ENCODE measurements at places on chromosomes 5 and 9.

DNA sequence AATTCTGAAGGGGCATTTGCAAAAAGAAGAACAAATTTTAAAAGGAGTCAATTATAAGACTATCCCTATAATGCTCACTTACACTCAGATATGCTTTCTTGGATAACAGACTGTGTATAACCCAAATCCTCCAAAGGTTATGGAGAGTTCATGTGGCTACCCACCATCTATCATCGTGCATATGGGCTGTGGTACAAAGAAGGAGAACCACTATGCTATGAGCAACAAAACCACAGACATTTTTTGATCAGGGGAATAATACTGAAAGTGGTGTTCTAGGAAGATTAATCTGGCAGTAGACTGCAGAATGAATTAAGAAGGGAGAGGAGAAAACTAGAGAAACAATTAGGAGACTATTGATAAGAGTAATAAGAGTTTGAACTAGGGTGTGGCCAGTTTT is 16.8 kb downstream of the NR3C1 start:
- DNase-seq: no peak

GRCh38 chr9:134738869-134739659 is 97.5 kb downstream of the COL5A1 start:
- DNase-seq: no peak

GRCh38 chr9:128568470-128569078 is 16.2 kb downstream of the SPTAN1 start:
- no peak for DNase-seq

DNA sequence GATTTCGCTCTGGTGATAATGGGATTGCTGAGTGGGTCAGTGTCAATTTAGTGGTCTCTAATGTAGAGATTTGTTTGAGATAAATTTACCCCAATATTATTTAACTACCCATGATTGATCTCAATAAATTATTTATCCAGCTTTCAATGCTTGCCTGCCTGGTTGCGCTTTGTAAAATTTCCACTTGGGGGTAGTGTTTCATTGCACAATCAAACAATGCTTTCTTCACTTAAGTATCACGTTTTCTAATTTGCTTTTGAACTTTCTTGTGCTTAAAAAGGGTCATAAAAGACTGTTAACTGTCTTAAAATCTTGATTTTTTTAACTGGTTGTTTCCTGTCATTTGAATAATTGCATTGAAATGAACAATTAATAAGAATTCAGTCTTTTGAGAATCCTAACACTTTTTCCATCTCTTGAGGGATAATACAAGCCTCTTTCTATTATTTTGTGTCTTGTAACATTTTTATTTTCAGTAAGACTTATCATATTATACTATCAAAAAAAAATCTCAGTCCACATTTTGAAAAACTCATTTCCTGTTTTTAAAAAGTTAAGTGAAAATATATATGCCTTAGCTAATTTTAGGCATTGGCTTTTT is 18.7 kb downstream of the HSD17B4 start:
- DNase-seq: no peak

- DNase-seq: no peak
Measured at GRCh38 chr5:43634621-43635020, 31.6 kb downstream of the NNT start.

- DNase-seq: no peak
Measured at GRCh38 chr9:83274787-83275186, 211.8 kb upstream of the RASEF start.

DNA sequence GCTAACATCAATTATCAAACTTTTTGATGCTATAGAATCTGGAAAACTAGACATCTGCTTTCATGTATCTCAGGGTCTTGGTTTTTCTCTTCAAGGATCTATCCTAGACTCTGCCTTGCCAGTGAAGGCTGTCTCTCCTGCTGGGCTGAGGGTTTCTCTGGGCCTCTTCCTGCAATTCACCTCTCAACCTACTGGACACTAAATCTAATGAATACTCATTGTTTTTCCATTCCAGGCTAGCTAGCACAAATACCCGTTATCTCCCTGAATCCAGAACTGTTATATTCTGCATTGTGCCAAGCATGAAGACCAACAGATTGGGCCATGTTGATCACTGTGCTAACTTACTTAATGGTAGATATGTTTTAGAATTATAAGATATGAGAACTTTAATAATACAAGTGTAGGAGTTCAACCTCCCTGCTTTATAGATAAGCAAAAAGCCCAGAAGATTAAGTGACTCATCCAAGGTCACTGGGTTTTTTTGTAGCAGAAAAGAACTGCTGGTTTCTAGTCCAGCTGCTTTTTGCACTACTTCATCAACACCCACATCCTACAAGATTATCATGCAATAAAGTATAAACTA is 56.5 kb upstream of the RNF38 start:
- no peak for DNase-seq

GRCh38 chr5:127609011-127609410 is 39.9 kb upstream of the CTXN3 start:
- DNase-seq: no peak

DNA sequence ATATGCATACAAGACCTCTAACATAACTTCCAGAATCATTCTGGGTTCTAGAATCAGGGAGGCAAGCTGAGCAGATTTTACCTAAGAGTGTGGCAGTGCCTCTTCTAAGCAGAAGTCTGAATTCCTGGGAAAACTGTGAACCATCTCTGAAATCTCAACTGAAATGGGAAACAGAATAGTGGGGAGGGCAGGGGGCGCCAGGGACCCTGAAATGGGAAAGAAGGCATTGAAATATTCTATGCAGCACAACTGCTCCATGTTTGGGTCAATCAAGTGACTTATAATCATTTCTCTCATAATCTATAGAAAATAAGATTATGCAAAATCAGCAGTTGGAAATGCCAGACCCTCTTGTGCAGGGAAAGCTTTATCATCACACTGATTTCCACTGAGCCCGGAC is 156.1 kb downstream of the EBF1 start:
- DNase-seq: no peak

DNA sequence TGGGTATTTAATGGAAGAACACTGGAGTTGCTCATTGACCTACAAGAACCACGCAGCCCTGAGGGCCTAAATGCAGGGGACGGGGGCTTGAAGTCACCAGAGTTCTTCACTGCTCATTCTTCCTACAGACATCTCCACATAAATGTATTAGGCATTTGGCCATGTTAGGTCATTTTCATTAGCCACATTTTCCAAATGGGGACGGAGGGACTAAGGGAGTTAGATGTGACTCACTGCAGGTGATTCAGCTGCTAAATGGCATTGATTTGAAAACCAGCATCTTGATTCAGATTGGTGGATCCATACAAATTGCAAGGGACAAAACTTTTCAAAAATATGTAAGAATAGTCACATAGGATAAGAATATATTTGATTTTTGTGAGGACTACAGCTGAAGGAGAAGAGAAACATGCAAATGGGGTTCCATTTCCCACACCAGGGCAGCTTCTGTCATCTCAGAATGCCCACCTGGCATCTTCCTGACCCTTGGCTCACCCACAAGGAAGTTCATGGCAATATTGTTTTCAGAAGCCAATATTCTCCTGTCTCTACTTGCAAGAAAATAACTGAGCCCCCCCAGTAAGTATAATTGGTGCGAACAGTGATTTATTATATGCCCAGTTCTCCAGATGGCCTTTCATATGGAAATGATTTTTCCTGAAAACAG is 264.8 kb downstream of the DOCK8 start:
- DNase-seq: no peak

- no peak for DNase-seq
Measured at GRCh38 chr9:87650611-87651295, 75.2 kb upstream of the CTSL start.
